WERI-Rb-1 (cell line): ENCODE measurements at places on chromosomes 7 and 10.

DNA sequence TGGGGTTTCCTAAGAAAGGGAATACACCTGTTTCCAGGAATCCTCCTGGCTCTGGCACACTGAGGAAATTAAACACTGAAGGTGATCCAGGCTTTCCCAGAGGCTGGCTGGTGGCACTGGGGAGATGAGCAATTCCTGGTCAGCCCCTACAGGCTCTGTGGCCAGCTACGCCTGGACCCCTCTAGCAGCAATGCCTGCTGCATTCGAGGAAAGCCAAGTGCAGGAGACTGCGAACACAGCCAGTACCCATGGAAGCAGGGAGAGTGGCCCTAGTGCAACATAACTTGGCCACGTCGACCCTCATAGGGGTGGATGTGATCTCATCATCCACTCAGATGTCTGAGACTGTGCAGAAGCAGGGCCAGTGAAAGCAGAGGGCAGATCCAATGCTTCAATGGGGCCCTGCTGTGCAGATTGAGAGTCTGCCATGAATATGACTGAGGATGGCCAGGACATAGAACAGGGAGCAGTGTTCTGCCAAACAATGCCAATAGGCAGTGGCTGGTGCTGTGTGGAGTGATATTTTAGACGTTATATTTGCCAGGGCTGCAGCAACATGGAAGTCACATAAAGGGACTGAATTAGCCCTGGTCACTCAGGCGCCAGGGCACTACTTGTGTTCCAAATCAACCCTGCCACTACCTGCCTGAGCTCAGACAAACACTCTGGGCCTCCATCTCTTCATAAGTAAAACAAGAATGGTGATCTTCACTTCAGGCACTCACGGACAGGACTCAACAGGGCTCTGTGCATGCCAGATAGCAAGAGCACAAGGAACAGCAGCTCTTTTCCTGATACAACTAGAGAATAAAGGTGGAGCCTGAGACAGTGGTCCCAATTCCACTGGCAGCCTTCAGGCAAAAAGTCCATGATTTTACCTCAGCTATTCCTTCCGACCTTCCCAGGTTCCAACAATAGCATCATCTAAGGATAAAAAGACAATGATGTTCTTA lies 2.4 kb downstream of the ZNF488 start:
- DNase-seq = no peak

DNA sequence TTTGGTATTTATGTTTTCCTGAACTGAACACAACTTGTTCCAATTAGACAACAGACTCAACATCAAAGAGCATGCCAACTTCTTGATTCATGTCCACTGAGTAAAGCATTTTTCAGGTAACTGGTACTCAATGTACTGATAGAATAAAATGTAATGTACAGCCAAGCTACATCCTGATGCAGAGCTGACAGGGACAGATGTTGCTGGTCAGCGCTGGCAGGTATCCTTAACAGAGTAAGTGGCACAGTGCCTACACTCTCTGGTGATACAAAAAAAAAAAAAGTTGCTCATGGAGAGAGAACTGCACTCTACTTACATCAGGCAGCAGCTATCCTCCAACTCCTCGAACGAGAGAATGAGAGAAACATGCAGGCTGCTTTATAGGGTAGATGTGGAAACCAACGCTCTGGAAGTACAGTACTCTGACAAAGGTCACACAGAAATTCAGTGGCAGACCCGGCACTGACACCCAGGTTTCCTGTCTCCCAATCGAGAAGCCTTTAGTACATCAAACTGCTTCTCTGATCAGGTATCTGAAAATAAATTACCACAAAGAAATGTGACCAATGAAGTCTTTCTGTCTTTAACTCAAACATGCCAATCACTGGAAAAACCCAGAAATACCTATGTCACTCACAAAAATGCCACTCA lies 4.6 kb downstream of the ITGB1 start:
- DNase-seq = no peak

GRCh38 chr7:91491868-91492267 lies 227.6 kb downstream of the FZD1 start:
- no peak for DNase-seq

- no peak for DNase-seq
Observed at GRCh38 chr7:105802604-105803428, 73.6 kb downstream of the ATXN7L1 start.

DNA sequence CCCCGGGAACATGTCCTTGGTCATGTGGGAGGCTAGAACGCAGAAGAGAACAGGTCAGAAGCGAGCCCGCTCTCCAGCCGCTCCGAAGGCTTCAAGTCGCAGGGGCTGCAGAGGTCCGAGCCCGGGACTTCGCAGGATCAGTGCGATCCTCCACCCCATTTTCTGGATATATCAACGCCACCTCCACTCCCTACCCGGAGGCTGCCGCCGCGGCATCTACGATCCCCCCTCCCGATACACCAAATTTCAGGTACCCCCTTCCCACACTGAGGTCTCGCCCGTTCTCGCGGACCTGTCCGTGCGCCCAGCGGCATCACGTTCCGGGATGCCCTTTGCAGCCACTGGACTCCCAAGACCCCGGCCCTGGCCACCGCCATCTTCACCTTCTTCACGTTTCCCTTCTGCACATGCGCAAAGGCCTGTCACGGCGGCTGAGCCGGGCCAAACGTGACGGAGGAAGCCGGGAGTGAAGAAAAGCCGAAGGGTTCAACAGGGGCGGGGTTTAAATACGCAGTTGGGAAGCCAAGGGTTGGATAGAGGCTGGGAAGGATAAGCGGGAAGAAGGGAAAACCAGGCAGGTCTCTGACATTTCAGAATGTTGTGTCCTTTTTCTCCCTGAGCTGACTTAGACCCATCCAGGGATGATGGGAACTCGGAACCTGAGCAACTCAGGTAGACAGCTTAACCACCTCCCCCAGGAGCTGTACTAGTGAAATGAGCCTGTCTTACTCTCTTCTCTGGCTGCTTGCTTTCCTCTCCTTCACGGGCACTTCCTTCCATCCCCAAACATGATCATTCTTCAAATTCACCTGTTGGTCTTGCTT lies at the start of gene NDUFB8:
Gene NDUFB8 (minus strand): TSS at position 397 of the 824 bp plus-strand sequence. CDS start 20 bp downstream, at position 377.
- peak; percentile 93 for DNase-seq

DNA sequence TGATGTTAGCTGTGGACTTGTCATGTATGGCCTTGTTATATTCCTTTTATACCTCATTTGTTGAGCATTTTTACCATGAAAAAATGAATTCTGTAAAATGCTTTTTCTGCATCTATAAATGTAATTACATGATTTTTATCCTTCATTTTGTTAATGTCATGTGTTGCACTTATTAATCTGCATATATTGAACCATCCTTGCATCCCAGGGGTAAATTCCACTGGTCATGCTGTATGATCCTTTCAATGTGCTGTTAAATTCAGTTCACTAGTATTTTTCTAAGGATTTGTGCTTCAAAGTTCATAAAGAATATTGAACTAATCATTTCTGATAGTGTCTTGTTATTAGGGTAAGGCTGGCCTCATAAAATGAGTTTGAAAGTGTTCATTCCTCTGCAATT lies 31.9 kb upstream of the AHR start:
- no peak for DNase-seq

DNA sequence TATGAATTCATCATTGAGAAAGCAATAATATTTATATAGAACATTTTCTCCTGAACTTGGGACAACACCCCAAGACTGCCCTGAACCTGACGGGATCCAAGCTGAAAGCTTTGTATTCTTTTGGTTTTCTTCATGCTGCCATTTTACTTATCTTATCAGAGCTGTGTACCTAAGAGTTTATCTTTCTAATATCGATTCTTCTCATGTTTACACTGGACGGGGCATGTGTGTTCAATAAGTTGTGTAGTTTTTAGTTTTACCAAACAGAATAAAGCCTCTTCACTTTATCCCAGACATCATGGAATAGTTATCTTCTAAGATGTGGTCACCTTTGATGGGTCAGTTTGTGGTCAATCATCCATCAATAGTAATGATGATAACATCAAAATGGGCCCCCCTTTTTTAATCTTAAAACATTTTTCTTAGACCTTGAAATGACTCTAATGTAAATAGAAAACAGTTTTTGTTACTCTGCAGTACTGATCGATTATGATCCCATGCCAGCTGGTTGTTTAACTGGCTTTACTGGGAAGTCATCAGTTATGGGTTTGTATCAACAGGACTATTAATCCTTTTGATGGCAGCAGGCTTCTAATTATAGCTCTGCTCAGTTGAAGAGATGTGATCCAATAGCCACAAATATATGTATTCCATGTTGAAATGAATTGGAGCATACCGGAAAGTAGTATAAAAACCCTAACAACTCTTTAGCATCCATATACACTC lies 446.1 kb downstream of the KCNMA1 start:
- DNase-seq = no peak

DNA sequence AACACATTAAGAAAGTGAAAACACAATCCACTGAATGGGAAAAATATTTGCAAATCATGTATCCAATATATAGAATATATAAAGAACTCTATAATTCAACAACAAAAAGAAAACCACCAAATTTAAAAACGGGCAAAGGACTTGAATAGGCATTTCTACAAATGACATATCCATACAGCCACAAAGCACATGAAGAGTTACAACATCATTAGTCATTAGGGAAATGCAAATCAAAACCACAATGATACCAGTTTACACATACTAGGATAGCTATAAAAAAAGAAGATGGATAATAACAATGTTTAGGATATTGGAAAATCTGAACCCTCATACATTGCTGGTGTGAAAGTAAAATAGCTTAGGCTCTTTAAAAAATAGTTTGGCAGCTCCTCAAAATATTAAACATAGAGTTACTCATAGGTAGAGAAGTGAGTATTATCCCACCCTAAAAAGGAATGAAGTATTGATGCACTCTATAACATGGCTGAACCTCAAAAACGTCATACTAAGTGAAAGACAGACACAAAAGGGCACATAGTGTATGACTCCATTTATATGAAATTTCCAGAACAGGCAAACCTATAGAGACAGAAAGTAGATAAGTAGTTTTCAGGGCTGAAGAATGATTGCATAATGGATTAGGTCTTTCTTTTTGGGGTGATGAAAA lies 4.5 kb downstream of the ZPBP start:
- DNase-seq = no peak

GRCh38 chr10:112588225-112588990 lies 141.4 kb downstream of the VTI1A start:
- no peak for DNase-seq

- DNase-seq = peak; percentile 69
Observed at GRCh38 chr10:132516771-132517725, 20.5 kb upstream of the INPP5A start.

DNA sequence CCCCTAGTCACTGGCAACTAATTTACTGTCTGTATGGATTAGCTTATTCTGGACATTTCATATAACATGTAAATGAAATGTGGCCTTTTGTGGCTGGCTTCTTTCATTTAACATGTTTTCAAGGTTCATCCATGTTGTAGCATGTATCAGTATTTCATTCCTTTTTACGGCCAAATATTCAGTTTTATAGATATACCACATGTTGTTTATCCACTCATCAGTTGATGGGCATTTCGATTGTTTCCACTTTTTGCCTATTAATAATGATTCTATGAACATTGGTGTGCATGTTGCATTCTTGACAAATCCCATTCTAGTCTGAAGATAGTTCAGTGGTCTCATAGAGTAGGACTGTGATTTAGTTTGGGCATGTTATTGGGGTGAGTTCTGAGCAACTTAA lies 12.6 kb downstream of the CNNM2 start:
- no peak for DNase-seq

- DNase-seq = peak; percentile 37
Observed at GRCh38 chr7:3673524-3673923, 372.5 kb downstream of the SDK1 start.

GRCh38 chr7:55067748-55068147 lies 48.9 kb downstream of the EGFR start:
- DNase-seq = no peak

- no peak for DNase-seq
Observed at GRCh38 chr7:24732646-24733413, 24.4 kb downstream of the GSDME start.

DNA sequence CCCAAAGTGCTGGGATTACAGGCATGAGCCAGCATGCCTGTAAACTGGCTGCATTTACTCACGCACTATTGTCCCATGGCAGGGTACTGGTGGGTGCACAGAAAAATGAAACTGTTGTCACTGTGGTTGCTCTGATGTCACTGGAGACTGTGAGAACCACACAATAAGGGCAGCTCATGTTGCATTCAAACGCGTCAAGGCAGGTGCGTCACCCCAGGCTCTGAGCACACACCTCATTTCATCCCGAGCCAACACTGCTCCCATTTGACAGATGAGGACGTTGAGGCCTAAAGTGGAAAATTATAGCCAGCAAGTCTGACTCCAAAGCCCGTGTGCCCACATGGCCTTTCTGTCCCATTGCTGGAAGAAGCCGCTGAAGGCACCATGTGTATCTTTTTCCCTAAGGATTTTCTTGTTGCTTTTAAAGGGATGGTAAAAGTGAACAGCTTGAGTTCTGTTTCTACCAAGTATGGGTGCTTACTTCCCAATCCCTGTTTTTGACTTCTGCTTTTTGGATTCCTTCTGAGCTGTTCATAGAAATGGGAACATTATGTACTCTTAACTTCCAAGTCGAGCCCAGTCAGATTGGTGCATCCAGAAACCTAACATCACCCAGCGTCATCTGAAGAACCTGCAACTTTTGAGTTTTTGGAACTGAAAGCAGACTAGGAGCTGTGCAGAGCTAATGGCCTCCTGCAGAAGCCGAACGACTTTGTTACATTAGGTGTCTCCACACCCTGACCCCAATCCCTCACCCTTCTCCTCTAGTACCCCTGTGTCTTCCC lies 60.1 kb upstream of the CARD11 start:
- DNase-seq = no peak

DNA sequence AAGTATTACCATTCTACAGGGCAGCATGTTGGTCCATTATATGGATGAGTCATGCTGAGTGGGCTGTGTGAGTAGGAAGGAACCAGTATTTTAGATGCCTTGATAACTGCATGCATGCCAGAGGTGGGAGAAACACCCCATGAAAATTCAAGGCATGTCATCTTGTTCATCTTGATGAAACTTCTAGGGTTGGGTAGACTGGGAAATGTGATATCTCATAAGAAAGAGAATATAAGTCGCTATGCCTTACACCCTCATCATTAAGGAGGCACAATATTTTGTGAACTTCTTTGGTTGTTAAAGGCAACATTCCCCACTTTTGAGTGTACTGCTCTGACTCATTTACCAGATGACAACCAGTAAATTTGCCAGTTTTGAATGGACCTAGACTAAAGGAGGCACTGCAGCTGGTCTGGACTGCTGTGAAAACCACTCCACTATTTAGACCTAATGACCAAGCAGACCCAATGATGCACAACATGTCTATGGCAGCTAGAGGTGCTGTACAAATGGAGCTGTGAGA lies 48.0 kb downstream of the ZNF365 start:
- no peak for DNase-seq

DNA sequence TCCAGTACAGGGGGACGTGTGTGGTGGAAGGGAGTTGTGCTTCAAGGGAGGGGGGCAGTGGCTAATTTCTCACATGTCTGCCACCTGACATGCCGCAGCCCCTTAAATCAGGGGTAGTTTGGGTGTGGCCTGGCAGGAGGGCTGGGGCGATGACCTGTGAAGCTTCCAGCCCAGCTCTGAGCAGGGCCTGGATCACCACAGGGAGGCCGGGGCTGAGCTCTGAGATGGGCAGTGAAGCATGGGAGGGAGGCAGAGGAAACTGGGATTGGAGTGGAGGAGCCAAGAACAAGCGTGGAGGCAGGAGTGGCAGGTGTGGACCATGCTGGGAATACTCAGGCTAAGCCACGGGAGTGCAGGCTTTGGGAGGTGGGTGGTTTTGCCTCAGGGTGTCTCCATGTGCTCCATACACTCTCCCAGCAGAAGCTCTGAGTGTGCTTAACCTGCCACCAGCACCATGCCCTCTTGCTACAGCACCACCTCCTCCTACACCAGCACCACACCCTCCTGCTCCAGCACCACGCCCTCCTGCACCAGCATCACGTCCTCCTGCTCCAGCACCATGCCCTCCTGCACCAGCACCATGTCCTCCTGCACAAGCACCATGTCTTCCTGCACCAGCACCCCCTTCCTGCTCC lies 99.3 kb upstream of the SHH start:
- DNase-seq = no peak
